ENCODE measurements at places on chromosomes 12 and 14. TPM values are rescaled to one million over a fixed set of nuclear protein-coding genes. Genes with fewer than 3 reads are reported as not detected.
A peak's percentile ranks its signal among the peaks of the same experiment; 100 is the strongest.

GRCh38 chr12:108215458-108215857, 86.4 kb downstream of the WSCD2 start:
- no peaks in the 10 kb centered on the region for H3K36me3 ChIP-seq
- no peak overlapping the region for H3K4me3 ChIP-seq
- DNase-seq = no peak
- H3K27me3 ChIP-seq = no peaks in the 10 kb centered on the region

The SMCO2 gene
- 1.2 TPM for total RNA-seq

The SPRYD3 gene
- 31.7 TPM for total RNA-seq

The KSR2 gene
- 5.2 TPM for total RNA-seq

The GPR65 gene
- total RNA-seq = 0.07 TPM

DNA sequence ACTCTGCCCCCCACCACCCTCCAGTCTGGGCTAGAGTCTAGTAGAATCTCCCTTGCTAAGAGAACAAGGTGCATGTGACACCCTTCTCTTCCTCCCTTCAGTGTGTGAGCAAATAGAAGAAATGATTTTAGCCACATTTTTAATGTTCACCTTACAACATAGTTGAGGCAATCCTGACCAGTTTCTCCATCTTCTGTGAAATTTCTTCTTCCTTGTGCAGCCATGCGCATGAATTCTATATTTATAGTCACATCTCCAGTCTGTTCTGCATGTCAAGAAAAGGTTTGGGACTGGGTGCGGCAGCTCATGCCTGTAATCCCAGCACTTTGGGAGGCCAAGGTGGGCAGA, 9.5 kb upstream of the LTA4H start:
- DNase-seq = no peak
- peaks cover 22% of the 10 kb centered on the region for H3K4me1 ChIP-seq
- H3K27ac ChIP-seq = no peak overlapping the region
- H3K4me3 ChIP-seq = no peak overlapping the region
- no peaks in the 10 kb centered on the region for H3K27me3 ChIP-seq

- H3K27me3 ChIP-seq = peaks cover 81% of the 10 kb centered on the region
- peaks cover 7% of the 10 kb centered on the region for H3K4me1 ChIP-seq
- no peaks in the 10 kb centered on the region for H3K36me3 ChIP-seq
- H3K27ac ChIP-seq = no peak overlapping the region
- H3K4me3 ChIP-seq = no peak overlapping the region
These were observed 3.3 kb upstream of the NTF3 start for GRCh38 chr12:5428332-5429221.

The RFC5 gene
- 24.8 TPM for total RNA-seq

- DNase-seq = no peak
- H3K4me1 ChIP-seq = no peaks in the 10 kb centered on the region
- H3K27ac ChIP-seq = no peak overlapping the region
- no peak overlapping the region for H3K4me3 ChIP-seq
- H3K27me3 ChIP-seq = no peaks in the 10 kb centered on the region
- no peaks in the 10 kb centered on the region for H3K36me3 ChIP-seq
These were observed 31.1 kb upstream of the BAZ1A start for GRCh38 chr14:34906287-34906686.

The FICD gene
- 6.1 TPM for total RNA-seq

DNA sequence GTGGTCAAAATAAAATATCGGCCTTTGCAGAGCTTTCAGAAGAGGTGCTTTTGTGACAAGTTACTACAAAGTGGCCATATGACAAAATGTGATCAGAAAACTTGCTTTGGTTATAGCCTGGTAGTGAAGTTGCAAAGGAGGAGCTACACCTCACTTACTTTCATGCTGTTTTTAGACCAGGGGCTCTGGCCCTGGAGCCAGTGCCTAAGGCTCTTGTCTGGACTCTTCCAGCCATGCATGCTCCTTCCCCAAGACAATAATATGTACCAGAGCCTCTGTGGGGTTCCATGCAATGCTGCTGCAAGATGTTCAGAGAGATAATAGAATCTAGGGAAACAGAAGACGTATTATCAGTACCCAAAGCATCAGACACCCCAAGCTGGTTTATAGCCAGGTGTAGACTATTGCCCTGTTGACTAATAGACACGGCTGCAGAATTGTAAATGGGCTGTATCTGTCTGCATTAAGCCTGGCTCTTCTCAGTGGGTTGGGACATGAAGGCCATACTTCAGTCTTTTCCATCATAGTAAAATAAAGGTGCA, 88.5 kb downstream of the EGLN3 start:
- DNase-seq = no peak
- no peaks in the 10 kb centered on the region for H3K36me3 ChIP-seq
- no peaks in the 10 kb centered on the region for H3K4me1 ChIP-seq
- no peak overlapping the region for H3K27ac ChIP-seq

DNA sequence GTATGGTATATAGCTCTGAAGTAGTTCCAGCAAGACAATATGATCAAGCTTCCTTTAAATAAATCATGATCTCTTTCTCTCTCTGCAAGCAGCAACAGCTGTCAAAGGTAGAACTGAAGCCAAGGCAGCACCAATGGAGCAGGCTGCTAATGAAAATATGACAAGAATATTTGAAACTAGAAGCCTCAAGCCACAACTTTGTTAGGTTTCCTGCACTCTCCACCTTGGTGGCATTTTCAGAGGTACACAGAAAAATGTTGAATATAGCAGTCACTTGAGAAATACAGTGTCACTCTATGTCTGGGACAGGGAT, 43.8 kb upstream of the PSMA6 start:
- H3K27ac ChIP-seq = no peak overlapping the region
- H3K4me1 ChIP-seq = no peaks in the 10 kb centered on the region
- DNase-seq = no peak
- H3K36me3 ChIP-seq = no peaks in the 10 kb centered on the region

The CD4 gene
- total RNA-seq = not detected

The ENDOU gene
- not detected for total RNA-seq

The CHGA gene
- not detected for total RNA-seq

GRCh38 chr14:68041876-68042354, 222.3 kb downstream of the RAD51B start:
- H3K36me3 ChIP-seq = no peaks in the 10 kb centered on the region
- H3K4me1 ChIP-seq = peaks cover 9% of the 10 kb centered on the region
- no peak for DNase-seq
- H3K27ac ChIP-seq = no peak overlapping the region

- H3K27ac ChIP-seq = no peak overlapping the region
- no peaks in the 10 kb centered on the region for H3K27me3 ChIP-seq
- no peak overlapping the region for H3K4me3 ChIP-seq
These were observed 33.5 kb downstream of the NIN start for GRCh38 chr14:50797250-50798047.

DNA sequence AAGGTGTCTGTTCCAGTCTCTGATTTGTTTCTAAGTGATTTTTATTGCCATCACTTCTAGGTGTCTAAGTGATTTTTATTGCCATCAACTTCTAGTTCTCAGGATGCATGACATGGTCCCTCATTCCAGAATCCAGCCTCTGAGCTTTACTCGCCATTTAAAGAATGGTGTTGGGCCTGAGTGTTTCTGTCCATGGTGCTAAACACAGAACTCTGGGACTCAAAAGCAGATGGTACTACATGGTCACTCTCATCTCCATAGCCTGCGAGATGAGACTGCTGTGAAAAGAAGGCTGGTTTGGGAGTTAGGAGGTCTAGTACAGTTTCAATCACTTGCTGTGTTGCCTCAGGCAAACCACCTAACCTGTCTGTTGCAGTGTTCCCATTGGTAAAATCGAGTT, 276.6 kb downstream of the NRXN3 start:
- no peak overlapping the region for H3K4me3 ChIP-seq
- H3K4me1 ChIP-seq = no peaks in the 10 kb centered on the region
- no peaks in the 10 kb centered on the region for H3K36me3 ChIP-seq
- H3K27me3 ChIP-seq = no peaks in the 10 kb centered on the region
- H3K27ac ChIP-seq = no peak overlapping the region

GRCh38 chr12:103880299-103881142, 39.5 kb upstream of the NT5DC3 start:
- no peaks in the 10 kb centered on the region for H3K36me3 ChIP-seq
- no peak overlapping the region for H3K4me3 ChIP-seq
- H3K27me3 ChIP-seq = peaks cover 6% of the 10 kb centered on the region
- no peak overlapping the region for H3K27ac ChIP-seq
- DNase-seq = peak; percentile 41

DNA sequence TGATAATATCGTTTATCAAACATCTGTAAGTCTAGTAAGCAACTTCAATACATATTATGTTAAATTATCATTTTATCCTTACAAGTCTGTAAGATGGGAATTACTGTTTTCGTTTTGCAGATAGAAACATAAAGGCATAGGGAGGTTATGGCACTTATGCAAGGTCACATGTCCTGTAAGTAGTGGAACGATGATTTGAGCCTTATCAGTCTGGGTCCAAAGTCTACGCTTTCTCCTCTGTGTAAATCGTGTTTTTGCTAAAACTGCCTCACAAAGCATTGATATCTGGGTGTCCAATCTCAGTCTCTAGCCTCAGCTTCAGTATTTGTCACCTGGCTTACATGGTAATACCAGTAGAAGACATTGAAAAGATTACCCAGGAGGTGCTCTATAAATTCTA, 174.9 kb upstream of the RASSF8 start:
- DNase-seq = no peak
- H3K27me3 ChIP-seq = no peaks in the 10 kb centered on the region
- no peaks in the 10 kb centered on the region for H3K36me3 ChIP-seq
- no peak overlapping the region for H3K27ac ChIP-seq
- H3K4me3 ChIP-seq = no peak overlapping the region

DNA sequence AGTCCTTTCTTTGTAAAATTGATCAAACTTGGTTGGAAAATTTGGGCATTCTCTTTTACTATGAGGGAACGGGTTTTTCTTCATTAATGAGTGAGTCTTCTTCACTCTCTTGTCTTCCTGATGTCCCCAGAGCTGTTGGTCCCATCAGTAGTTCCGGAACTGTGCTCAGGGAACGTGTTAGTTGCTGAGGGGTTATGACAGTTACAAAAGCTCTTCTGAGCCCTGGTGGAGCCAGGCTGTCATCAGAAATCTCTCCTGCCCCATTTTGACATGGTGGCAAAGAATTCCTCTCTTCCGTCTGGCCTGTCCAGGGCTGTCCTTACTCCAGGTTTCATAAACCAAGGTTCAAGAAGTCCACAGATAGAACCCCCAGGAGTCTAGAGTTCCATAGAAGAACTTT, 208.5 kb downstream of the SLC41A2 start:
- H3K4me3 ChIP-seq = no peak overlapping the region
- no peak overlapping the region for H3K27ac ChIP-seq
- peaks cover 5% of the 10 kb centered on the region for H3K4me1 ChIP-seq
- no peaks in the 10 kb centered on the region for H3K36me3 ChIP-seq
- no peak for DNase-seq
- H3K27me3 ChIP-seq = no peaks in the 10 kb centered on the region

- no peak overlapping the region for H3K27ac ChIP-seq
- H3K36me3 ChIP-seq = no peaks in the 10 kb centered on the region
- H3K27me3 ChIP-seq = peaks cover 4% of the 10 kb centered on the region
- no peak overlapping the region for H3K4me3 ChIP-seq
These were observed 981 bp downstream of the FLVCR2 start for GRCh38 chr14:75579338-75579864.

GRCh38 chr12:104167519-104168458, 29.8 kb upstream of the NFYB start:
- H3K27me3 ChIP-seq = no peaks in the 10 kb centered on the region
- no peaks in the 10 kb centered on the region for H3K36me3 ChIP-seq
- H3K4me1 ChIP-seq = peaks cover 6% of the 10 kb centered on the region

- H3K27me3 ChIP-seq = no peaks in the 10 kb centered on the region
- DNase-seq = peak; percentile 72
- peaks cover 36% of the 10 kb centered on the region for H3K4me1 ChIP-seq
- H3K4me3 ChIP-seq = peak overlapping the region; percentile 83
- peak overlapping the region; percentile 27 for H3K27ac ChIP-seq
These were observed 472 bp downstream of the MBD6 start for GRCh38 chr12:57522887-57523705.

GRCh38 chr12:22335794-22336166, 1.3 kb upstream of the ST8SIA1 start:
- H3K27me3 ChIP-seq = peaks cover 29% of the 10 kb centered on the region
- no peaks in the 10 kb centered on the region for H3K36me3 ChIP-seq
- H3K27ac ChIP-seq = no peak overlapping the region
- H3K4me1 ChIP-seq = no peaks in the 10 kb centered on the region
- DNase-seq = no peak

The CCDC88C gene
- 29.6 TPM for total RNA-seq
